ENCODE measurements at places on chromosomes 6 and 20.

GRCh38 chr6:26532699-26533531 is 5.3 kb upstream of the HMGN4 start:
- peak; percentile 78 for DNase-seq

DNA sequence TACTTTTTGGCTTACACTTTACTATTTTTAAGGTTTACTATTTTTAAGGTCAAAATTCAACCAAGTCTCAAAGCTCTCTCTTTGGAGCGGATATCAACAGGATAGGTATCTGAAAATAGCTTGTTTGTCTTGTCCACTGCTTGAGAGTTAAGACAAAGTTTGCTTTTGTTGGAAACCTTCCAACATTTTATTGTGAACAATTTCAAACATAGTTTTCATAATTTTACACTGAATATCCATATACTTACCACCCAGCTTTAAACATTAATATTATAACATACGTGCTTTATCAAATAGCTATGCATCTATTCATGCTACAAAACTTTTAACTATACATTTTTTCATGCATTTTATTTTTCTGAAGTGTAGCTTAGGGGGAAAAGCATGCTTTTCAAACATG is 109.9 kb downstream of the FYN start:
- no peak for DNase-seq

DNA sequence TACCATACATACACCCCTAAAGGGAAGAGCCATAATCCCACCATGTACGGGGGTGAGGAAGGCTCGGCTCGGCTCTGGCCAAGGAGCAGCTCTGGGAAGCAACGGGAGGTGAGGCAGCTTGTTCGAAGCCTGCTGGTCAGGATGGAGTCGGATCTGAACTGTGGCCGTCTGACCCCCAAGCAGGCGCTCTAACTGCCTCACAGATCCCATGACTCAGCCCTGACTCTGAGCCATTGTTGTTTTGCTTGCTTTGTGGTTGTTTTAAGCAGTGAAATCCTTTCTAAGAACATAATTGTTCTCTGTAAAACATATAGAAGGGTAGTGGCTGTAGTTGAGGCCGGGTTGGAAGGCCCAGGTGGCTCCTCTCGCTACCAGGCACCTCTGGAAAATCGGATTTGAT is 10.9 kb downstream of the C6orf132 start:
- no peak for DNase-seq

- no peak for DNase-seq
These were observed 125.7 kb upstream of the HDAC2 start for GRCh38 chr6:114096561-114097172.

GRCh38 chr20:24359321-24360027 is 110.0 kb upstream of the SYNDIG1 start:
- DNase-seq, result no peak

DNA sequence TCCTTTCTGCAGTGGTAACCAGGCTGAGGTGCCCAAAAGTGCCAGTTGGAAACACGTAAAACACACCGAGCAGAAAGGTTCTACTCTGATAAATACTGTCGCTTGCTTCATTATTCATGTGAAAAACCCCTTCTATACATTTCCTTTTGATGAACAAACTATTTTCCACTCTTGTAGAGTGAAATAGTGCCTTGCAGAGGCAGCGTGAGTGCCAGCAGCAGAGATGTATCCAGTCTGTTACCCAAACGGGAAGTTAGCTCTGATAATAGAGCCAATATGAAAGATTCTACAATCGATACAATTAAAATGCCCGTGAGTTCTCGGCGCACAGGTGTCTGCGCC is 1.5 kb downstream of the ZBTB46 start:
- no peak for DNase-seq

DNA sequence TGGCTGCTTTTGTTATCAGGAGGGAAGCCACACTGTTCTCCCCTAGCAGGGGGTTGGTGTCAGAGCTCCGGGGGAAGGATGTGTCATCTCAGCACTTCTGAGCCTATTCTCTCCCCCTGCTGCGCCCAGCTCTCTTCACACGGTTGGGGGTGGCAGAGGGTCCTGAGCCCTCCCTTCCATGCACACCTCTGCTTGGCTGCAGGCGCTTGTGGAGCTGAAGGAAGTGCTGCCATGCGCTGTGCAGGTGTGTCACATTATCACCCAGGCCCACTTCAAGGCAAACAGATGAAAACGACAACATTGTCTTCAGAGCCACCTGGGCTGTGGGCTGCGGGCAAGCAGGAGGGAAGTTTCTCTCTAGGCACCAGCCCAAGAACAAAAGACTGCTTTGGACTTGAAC is 263.4 kb downstream of the BMP7 start:
- DNase-seq, result no peak

DNA sequence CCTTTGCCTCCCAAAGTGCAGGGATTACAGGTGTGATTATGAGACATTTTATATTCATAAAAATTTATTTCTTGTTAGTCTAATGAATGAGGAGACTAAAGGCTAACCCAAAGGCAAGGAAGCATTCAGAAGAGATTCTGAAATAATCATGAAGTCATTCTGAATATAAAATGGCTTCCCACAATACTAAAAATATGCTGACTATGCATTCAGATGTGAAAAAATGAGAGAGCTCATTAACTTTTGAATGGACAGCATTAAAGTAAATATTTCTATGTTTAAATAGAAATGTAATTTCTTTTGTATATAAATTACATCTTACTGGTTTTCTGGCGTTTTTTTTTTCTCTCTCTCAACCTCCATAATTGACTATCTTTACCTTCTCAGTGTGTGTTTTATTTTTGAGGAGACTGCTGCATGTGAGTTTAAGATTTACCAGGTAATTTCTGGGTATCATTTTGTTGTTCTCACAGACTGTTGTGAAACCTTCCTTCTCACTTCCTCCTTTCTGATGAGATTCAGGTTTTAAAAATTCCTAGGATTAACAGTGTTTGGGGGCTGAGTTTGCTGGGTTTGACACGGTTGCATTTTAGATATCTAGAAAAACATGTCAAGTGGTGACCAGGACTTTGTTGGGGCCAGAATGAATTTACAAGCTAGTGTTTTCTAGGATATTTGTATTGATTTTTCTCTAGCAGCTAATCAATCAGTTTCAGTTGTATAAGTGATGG is 316.6 kb downstream of the CDKAL1 start:
- no peak for DNase-seq

DNA sequence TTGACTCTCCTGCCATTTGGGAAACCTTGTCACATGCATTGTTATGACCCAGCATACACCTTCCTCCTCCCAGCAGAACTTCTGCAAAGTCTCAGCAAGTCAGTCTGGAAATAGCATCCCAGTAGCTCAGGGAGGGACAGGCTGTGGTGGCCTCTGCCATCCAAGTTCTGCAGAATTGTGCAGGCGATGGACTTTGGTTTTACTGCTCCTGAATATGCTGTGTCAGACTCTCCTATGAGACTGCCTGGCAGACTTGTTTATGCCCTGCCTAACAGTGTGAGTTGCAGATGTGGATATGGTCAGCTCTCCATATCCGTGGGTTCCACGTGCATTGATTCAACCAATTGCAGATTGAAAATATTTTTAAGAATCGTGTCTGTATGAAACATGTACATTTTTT is 52.8 kb downstream of the SNRNP48 start:
- no peak for DNase-seq

DNA sequence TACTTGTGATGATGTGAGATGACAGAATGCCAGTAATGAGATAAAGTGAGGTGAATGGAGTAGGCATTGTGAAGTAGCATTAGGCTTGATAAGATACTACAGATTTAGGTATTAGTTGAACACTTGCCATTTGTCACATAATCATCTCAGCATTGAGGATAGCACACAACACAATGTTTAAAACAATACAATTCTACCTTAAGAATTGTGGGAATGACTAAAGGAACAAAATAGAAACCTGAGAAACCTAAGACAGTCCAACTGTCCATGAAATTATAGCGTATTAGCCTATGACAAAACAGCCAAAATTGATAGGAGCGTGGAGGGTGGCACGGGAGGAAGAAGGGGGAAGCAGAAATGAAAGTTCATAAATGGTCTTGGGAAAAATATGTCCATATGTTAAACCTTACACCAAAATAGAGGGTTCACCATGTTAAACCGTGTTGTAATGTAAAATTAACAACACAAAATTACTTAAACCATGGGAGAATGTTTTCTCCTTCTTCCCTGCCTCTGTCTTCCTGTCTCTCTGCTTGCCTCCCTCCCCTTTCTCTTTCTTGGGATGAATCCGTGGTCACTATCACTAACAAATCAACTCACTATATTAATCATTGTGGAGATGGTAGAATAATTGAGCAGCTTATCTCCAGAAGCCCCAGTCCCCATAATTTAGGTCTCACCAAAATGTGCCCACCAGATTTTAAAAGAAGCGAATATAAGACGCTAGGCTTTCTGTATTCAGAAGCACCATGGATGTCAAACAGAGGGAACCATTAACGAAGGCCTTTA is 33.0 kb upstream of the HFE start:
- no peak for DNase-seq

DNA sequence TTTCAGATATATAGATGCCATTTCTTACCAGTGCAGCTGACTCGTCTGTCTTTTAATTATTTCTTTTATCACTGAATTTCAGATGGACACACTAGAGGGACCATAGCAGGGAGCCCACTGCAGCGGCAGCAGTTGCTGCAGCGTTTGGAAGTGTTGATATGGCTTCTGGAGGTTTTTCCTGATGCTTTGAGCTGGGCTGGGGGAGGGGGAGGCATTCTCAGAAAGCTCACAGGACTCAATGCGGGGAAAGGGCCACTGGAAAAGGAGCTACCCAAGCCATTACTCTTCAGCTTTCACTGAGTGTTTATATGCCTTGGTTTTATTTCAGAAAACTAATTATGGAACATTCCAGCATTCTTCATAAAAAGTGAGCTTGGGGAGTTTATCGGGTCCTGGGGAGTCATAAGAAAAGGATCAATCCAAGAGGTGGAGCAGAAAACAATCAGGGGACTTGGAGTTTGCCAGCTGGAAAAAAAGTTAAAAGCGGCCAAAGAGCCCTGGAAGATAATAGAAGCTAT is 740.4 kb upstream of the FLRT3 start:
- DNase-seq, result no peak

GRCh38 chr6:97563529-97563928 is 280.5 kb upstream of the MMS22L start:
- DNase-seq, result no peak

DNA sequence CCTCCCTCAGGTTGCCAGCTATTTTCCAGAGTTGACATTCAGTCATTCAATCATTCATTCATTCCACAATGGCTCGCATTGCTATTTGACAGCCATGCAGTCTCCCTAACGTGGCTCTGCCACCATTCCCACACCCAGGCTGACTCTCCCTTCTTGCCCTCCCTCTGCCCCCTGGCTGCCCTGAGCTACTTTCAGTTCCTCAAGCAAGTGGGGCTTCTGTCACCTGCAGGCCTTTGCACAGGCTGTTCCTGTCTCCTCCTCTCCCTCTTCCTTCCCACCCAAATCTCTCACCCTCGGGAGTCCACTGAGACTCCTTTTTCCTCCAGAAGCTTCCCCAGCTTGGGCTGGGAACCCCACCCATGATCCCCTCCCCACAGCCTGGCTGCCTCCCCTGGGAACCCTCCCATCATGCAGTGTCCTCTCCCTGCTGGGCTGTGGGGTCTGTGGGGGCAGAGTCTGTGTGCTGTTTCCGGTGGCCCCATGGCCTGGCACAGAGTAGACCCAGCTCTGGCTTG is 2.6 kb downstream of the PACSIN1 start:
- DNase-seq, result no peak

GRCh38 chr6:141463237-141463977 is 669.3 kb upstream of the GJE1 start:
- no peak for DNase-seq

GRCh38 chr20:19557291-19557690 is 200.8 kb upstream of the RIN2 start:
- DNase-seq, result no peak

GRCh38 chr20:11726026-11726425 is 191.7 kb upstream of the BTBD3 start:
- no peak for DNase-seq

All from C1 segment of cervical spinal cord (tissue), 14 donors.